ENCODE measurements at places on chromosomes 11 and 22.

- no peaks in the 10 kb centered on the region for H3K36me3 ChIP-seq
- peak overlapping the region; percentile 88 for H3K4me3 ChIP-seq
Measured at GRCh38 chr22:46076651-46077339, 73.5 kb upstream of the PPARA start.

DNA sequence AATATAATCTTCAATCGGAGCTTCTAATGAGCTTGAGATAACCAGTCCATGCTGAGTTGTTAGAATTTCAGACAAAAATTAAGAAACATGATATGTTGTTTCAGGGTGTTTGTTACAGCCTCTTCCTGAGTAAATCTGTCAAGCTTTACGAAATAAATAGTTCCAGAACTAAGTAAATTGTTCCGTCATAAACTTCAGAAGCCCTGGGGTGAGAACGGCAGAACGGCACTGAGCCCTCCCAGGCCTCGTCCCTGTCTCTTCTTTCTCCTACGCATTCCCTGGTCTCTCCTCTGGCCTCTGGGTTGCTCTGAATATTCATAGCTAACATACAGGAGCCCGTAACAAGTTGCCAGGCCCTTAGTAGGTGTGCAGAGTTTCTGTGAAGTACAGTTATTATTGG, 390.8 kb upstream of the NARS2 start:
- no peaks in the 10 kb centered on the region for H3K4me1 ChIP-seq
- no peak overlapping the region for H3K4me3 ChIP-seq
- no peaks in the 10 kb centered on the region for H3K36me3 ChIP-seq
- H3K27ac ChIP-seq: no peak overlapping the region

DNA sequence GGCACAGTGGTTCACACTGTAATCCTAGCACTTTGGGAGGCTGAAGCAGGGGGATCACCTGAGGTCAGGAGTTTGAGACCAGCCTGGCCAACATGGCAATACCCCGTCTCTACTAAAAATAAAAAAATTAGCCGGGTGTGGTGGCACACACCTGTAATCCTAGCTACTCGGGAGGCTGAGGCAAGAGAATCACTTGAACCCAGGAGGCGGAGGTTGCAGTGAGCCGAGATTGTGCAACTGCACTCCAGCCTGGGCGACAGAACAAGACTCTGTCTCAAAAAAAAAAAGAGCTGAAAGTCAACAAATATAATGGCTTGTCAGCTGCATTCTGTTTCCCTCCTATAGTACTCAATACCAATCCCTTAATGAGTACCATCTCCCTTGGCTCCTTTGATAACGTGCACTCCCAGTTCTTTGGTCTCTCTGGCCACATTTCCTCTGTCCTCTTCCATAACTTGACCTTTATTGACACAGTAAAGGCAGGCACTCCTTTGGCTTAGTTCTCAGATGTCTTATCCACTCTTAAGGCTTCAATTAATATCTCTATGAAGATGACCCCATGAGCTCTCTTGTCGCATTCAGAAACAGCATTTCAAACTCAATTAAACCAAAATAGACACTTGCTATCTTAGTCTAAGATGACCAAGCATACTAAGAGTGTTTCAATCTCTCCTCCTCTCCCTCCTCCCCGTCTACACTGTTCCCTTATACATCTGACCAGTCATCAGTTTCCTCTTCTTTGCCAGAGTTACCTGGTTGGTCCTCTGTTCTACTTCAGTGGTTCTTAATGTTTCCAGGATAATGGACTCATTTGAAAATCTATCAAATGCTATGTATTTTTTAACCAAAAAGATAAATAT, 4.8 kb downstream of the MAPK1 start:
- H3K27me3 ChIP-seq: no peaks in the 10 kb centered on the region
- no peak overlapping the region for H3K4me3 ChIP-seq
- H3K27ac ChIP-seq: no peak overlapping the region
- H3K36me3 ChIP-seq: no peaks in the 10 kb centered on the region

DNA sequence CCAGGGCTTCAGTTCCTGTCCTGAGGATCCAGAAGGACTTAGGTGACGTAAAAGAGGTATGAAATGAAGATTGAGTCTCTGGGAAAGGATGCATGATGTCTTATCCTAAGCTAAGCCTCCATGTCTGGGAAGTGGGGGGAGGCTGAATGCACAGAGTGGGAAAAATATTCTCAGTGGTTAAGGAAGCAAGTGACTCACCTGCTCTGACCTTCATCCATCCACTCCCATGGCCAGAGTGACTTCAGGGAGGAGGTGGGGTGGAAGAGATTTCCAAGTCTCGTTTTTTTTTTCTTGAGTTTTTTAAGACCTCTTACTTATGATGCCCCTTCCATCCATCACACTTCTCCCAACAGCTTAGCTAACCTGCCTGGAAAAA, 32.5 kb upstream of the POLD3 start:
- H3K4me1 ChIP-seq: no peaks in the 10 kb centered on the region

DNA sequence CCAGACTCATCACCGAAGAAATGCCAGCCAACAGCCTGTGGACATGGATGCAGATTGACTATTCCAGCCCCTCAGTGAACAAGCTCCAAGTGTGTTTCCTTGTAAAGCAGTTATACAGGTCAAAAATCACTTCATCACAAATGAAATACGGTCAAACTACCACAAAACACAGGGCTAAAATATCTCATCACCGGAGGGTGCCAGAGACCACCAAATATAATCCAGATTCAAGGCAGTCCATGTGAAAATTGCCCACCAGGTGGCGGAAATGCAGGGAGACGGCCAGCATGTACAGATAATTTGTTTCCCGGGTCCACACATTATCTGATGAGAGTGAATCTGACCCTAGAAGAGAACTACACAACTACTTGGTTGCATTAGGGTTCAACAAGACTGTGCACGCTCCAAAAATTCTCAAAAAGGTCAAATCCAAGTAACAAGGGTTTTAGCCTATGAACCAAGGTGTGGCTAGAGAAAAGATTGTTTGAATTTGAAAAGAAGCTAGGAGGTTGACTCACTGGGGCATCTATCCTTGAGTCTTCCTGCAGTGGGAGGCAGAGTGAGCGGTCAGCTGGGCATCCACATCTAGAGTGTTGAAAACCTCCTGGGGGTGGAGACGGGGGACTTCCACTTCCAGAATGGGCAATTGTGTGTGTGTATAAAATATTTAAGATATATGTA, 71.7 kb downstream of the IGLL5 start:
- H3K27ac ChIP-seq: no peak overlapping the region
- H3K4me1 ChIP-seq: no peaks in the 10 kb centered on the region
- no peaks in the 10 kb centered on the region for H3K36me3 ChIP-seq
- H3K4me3 ChIP-seq: no peak overlapping the region

- no peaks in the 10 kb centered on the region for H3K36me3 ChIP-seq
- no peak within 1 kb of the TSS for H3K27ac ChIP-seq
- H3K27me3 ChIP-seq: peaks cover 44% of the 10 kb centered on the region
- no peaks in the 10 kb centered on the region for H3K4me1 ChIP-seq
- DNase-seq: no peak
Measured at GRCh38 chr11:127000291-127000968, at the start of gene KIRREL3. KIRREL3 (minus strand) TSS chr11:127000770.

GRCh38 chr11:67315325-67315909, 12.1 kb downstream of the SSH3 start:
- no peak overlapping the region for H3K27ac ChIP-seq
- no peak overlapping the region for H3K4me3 ChIP-seq
- no peak for DNase-seq
- no peaks in the 10 kb centered on the region for H3K27me3 ChIP-seq

- H3K27ac ChIP-seq: peak overlapping the region; percentile 84
- H3K27me3 ChIP-seq: no peaks in the 10 kb centered on the region
- no peak for DNase-seq
- peaks cover 26% of the 10 kb centered on the region for H3K4me1 ChIP-seq
- H3K36me3 ChIP-seq: no peaks in the 10 kb centered on the region
Measured at GRCh38 chr11:57566005-57566904, 1.2 kb downstream of the UBE2L6 start.

- no peaks in the 10 kb centered on the region for H3K4me1 ChIP-seq
- no peaks in the 10 kb centered on the region for H3K36me3 ChIP-seq
- DNase-seq: no peak
- no peak overlapping the region for H3K4me3 ChIP-seq
- H3K27ac ChIP-seq: no peak overlapping the region
Measured at GRCh38 chr11:40445391-40445790, 1014.1 kb downstream of the LRRC4C start.

DNA sequence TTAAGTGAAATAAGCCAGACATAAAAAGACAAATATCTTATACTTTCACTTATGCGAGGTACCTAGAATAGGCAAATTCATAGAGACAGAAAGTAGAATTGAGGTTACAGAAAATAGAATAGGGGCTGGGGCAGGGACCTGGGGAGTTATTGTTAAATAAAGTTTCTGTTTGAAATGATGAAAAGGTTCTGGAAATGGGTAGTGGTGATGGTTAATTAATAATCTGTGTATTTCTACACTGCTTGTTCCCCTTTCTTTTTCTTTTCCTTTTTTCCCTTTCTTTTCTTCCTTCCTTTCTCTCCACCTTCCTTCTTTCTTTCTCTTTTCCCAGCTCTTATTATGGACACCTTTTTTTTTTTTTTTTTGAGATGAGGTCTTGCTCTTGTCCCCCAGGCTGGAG, 2.8 kb downstream of the NAALADL1 start:
- no peaks in the 10 kb centered on the region for H3K4me1 ChIP-seq

- no peak overlapping the region for H3K4me3 ChIP-seq
- H3K27me3 ChIP-seq: no peaks in the 10 kb centered on the region
- H3K36me3 ChIP-seq: no peaks in the 10 kb centered on the region
- no peak overlapping the region for H3K27ac ChIP-seq
Measured at GRCh38 chr22:29002603-29003002, 59.0 kb downstream of the C22orf31 start.

DNA sequence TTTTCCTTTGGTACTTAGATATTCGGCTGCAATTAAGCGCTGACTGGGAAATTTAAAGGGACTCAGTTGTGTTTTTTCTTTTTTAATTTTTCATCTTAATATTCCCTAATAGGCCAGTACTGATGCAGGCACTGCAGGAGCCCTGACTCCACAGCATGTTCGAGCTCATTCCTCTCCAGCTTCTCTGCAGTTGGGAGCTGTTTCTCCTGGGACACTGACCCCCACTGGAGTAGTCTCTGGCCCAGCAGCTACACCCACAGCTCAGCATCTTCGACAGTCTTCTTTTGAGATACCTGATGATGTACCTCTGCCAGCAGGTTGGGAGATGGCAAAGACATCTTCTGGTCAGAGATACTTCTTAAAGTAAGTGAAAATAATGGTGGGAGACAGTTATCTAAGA, 3.8 kb downstream of the YAP1 start:
- no peaks in the 10 kb centered on the region for H3K27me3 ChIP-seq
- peaks cover 50% of the 10 kb centered on the region for H3K4me1 ChIP-seq
- H3K36me3 ChIP-seq: peaks cover 11% of the 10 kb centered on the region
- H3K27ac ChIP-seq: no peak overlapping the region
- DNase-seq: no peak

Data from sigmoid colon (tissue), 7 donors.